ENCODE measurements at places on chromosomes 6 and 20.

- no peak for DNase-seq
Observed at GRCh38 chr20:38226553-38226952, 34.0 kb downstream of the KIAA1755 start.

DNA sequence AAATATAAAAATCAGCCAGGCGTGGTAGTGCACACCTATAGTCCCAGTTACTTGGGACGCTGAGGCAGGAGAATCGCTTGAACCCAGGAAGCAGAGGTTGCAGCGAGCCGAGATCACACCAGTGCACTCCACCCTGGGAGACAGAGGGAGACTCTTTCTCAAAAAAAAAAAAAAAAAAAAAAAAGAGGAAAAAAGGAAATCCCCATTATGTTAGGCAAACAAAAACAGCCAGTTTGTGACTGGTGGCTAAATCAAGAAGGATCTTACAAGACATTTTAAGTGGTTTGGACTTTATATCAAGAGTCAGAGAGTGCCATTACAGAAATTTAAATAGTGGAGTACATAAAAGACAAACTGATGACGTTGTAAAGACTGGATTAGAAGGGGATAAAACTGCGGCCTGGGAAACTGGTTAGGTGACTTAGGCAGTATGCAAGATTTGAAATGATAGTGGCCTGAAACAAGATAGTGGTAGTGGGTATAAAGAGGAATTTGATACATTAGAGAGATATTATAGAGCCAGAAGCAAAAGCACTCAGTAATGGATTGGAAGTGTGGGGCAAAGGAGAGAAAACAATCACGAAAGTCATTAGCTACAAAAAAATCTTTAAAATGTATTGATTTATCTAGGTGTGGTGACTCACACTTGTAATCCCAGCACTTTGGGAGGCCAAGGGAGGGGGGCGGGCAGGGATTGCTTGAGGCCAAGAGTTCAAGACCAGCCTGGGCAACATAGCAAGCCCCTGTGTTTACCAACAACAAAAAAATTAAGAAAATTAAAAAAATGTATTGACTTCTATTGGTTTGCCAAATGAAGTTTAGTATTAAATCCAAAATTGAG lies 1.7 kb upstream of the MYO6 start:
- no peak for DNase-seq

DNA sequence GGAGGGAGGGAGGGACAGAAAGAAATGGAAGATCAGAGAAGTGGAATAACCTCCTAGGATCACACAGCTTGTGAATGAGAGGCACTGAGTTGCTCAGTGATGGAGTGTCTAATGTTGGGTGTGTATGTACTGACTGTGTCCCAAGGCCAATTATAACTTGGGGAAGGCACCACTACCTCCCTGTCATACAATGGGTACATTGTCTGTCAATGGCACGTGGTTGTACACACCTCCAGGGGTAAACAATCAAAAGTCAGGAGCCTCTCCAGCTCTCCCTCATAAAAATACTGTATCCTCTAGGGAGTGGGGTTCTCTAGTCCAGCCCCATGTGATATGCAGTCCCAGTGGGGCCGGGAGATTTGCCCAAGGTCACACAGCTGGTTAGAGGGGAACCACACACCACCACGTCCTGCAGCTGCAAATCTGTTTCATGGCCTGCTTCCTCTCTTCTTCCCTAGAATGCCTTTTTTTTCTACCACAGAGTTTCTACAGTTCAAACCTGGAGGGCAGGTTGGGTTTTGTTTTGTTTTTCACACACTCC lies 112.5 kb downstream of the SNX5 start:
- DNase-seq, result no peak

- DNase-seq, result no peak
Observed at GRCh38 chr6:170178561-170179477, 112.1 kb downstream of the DLL1 start.

DNA sequence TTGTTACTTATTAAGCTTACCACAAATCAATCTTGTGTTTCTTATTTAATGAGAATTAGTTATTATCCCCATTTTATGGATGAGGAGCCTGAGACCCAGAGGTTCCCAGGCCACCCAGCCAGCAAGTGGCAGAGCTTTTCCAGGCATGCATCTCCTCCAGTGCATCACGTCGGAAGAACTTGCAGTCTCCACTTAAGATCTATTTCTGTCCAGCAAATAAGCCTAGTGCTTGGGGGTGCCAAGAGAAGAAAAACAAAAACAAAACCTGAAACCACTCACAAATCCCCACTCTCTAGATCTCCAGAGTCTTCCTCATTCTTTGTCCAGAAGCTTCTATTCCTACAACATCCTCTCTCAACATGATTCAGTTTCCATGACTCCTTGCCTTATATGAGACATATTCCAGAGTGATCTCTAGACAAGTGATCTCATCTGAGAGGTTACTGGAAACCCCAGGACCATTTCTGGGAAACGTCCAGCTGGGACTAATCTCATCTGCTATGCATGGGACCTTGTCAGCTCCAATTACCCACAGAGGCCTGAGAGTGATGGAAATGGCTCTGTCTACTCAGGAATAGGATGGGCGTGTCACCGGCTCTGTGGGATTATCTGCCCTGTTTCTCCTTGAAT lies 4.1 kb downstream of the GUCA1B start:
- no peak for DNase-seq

Measured in neuronal stem cell (in vitro differentiated cells).